ENCODE measurements at places on chromosomes 16 and 17. TPM values are rescaled to one million over a fixed set of nuclear protein-coding genes. Genes with fewer than 3 reads are reported as not detected.

DNA sequence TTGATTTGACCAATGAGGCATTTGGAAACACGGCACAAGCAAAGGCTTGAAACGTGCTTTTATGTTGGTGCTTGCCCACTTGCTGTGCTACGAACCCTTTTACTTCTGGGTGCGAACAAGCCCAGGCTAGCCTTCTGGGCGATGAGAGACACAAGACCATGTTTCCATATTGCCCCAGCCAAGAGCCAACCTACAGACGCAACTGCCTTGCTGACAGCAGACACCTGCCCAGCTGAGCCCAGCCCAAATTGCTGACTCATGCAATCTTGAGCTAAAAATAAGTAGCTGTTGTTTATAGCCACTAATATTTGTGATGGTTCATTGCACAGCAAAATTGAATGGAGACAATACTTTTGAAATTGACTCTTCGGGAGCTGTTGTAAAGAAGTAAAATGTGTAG lies 464.5 kb downstream of the WWOX start:
- no peak for DNase-seq

GRCh38 chr17:58313815-58314705 lies 14.5 kb downstream of the TSPOAP1 start:
- DNase-seq = no peak

DNA sequence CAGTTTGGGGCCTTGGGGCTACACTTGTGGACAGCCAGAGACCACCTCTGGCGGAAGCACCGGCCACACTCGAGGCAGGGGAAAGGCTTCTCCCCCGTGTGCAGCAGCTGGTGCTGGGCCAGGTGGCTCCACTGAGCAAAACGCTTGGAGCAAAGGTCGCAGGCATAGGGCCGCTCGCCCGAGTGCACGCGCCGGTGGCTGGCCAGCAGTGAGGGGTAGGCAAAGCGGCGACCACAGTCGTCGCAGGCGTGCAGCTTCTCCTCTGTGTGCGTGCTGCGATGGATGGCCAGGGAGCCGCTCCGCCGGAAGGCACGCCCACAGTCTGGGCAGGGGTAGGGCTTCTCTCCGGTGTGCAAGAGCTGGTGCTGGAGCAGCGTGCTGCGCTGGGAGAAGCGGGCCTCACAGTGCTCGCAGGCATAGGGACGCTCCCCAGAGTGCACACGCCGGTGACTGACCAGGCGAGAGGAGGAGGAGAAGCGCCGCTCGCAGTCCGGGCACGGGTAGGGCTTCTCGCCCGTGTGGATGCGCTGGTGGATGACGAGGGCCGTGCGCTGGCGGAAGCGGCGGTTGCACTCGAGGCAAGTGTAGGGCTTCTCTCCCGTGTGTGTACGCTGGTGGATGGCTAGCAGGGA lies 5.8 kb downstream of the ZNF689 start:
- no peak for DNase-seq

- no peak for DNase-seq
These were observed 30.4 kb upstream of the DHX8 start for GRCh38 chr17:43453331-43453812.

DNA sequence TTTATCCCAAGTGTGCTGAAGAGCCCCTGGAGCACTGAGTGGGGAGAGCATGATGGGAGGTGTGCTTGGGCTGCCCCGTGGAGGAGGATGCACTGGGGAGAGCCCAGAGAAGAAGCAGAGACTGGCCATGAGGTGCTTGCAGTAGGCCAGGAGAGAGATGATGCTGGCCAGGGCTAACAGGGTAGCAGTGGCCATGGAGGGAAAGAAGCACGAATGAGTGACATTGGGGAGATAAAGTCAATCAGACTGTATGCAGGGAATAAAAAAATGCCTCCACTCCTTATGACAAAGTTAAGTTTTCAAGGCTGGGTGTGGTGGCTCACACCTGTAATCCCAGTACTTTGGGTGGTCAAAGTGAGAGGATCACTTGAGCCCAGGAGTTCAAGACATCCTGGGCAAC lies 5.4 kb upstream of the TMEM220 start:
- no peak for DNase-seq

DNA sequence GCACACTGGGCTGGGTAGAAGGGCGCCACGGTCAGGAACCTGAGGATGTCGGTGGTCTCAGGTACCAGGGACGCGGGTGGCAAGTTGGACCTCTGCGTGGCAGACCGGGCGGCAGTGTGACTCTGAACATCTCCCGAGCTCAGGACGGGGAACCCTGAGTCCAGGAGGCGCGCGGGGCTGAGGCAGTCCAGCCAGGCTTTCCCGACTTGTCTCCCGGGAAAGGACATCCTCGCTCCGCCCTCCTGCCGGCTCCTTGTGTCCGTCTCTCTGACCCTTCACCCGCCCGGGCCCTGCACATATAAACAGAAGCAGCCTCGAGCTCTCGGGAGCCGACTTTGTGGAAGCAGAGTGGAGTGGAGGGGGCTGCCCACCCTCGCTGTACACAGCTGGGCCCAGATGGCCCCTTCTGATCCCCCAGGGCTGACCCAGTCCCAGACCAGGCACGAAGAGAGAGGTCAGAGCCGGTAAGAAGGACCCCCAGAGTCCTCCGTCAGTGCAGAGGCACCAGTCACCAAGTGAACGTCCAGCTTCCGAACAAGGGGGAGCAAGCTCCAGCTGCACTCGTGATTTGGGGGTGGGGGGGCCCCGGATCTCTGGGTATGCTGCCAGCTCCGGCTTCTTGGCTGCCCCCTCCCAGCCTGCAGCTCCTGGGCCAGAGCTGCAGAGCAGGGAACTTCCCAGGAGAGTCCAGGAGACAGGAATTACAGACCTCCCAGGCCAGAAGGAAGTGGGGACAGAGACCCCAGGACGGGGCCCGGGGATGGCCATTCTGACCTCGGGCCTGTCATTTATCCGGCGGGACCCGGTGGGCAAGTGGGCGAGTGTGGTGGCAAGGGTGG lies 8.5 kb upstream of the P2RX1 start:
- no peak for DNase-seq

- DNase-seq = peak; percentile 46
These were observed 3.4 kb upstream of the ZNF385C start for GRCh38 chr17:42101513-42102292.

GRCh38 chr16:89409161-89409711 lies 81.1 kb downstream of the ANKRD11 start:
- peak; percentile 43 for DNase-seq

GRCh38 chr17:40059729-40060475 lies 2.9 kb upstream of the THRA start:
- no peak for DNase-seq

- DNase-seq = no peak
These were observed 25.3 kb downstream of the KLHDC4 start for GRCh38 chr16:87740441-87740840.

DNA sequence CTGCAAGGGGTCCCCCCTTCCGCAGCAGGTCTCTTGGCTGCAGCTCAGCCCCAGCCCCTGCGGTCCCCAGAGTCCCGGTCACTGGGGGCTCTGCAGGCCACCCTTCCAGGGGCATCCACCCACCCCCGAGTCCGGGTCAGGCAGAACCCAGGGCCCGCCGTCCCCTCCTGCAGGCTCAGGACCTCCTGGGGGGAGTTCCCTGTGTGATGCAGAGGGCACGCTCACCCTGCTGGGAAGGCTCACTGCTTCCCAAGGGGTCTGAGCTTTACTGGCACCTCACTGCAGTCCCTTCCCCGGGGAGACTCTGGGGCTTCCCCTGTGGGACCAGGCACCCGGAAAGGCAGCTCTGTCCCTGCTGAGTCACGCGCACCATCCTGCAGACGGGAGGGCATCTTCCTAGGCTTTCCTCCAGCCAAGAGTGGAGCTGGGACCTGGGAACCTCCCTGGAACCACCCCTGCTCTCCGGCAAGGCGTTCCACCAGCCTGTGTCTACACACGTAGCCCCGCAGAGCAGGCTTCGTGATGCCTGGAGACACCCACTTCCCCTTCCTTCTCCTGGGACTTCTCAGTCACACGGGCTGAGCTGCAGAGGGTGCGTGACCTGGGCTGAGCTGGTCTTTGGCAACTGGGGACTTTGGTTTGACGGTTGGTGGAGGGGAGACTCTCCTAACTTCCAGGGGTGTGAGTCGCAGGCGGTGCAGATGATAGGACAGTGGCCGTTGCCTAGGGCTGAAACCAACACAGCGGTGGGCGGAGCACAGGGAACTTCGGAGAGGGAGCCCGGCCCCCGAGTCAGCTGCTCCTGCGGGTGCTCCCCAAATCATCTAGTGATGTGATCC lies 23.4 kb downstream of the SLC25A10 start:
- no peak for DNase-seq

GRCh38 chr17:17565471-17566339 lies 25.8 kb downstream of the PEMT start:
- DNase-seq = no peak

DNA sequence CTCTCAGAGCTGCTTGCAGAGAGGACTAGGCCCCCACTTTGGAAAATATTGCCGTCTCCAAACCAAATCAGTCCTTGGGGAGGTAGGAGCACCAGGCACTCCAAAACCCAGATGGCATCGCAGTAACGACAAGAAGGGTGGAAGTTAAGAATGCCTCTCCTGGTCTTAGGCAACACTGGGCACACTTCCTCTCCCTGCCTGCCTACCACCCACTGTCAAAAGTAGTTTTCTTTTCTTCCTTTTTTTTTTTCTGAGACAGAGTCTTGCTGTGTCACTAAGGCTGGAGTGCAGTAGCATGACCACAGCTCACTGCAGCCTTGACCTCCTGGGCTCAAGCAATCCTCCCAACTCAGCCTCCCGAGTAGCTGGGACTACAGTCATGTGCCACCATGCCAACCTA lies 47.2 kb downstream of the SRL start:
- DNase-seq = no peak

DNA sequence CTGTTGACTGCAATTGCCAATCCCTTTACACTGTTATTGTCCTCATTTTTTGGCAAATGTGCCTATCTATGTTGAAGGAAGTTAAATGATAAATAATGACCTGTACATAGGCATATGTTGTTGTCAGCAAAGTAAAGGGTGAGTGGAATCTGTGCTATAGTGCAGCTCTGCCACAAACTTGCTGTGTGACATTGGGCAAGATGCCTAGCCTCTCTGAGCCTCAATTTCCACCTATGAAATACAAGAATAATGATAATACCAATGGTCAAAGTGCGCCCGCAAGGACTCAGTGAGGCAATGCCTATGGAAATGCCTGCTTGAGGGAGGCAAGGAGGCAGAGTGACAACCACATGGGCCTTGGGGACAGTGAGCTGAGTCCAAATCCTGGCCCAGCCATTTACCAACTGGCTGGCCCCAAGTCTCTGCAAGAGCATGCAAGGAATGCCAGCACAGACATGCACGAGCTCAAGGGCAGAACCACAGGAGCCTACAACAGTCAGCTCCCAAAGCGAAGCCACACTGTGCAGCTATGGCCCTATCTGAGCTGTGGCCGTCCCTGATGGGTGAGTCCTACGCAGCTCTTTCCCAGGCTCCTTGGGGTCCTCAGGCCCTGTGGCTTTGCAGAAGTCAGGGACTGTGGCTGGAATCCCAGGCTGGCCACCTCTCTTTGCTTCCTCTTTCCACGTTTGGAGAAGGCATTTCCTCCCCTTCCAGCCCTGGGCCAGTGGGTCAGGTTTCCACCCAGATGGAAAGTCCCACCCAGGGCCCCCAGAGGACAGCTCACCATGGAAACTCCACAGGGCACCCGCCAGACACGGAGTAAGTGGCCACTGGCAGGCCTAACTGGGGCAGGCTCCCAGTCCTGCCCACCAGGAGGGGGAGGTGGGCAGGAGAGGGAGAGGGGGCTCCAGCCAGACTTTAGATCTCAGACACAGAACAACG lies 82.1 kb downstream of the ZNF423 start:
- no peak for DNase-seq

DNA sequence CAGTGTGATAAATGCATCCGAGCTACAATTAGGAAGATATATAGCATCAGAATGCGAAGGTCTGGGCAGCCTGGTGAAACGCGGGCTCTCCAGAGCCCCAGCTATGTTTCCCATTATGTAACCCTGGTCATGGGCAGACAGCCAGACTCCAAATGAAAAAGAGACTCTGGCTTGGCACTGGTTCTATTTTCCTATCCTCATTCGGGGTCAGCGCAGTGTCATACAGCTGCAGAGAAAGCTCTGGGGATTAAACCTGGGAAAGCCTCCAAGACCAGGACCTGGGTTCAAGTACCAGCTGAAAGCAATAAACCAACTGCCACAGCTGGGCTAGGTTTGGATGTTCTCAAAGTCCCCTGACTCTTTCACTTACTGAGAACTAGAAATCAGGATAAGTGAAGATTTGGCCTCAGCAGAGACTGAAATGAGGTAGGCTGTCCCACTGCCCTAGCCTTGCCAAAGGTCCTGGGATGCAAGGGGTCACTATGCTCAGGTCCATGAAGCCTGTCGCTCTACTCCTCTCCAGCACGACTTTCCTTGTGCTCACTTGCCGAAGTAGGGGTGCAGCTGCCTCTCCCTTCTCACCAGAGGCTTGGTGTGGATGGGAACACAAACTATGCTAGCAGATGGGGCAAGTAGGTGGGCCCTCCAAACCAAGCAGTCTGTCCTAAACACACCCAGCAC lies 123.8 kb downstream of the SMG6 start:
- no peak for DNase-seq

PRKCB gene
- 69.0 TPM for total RNA-seq

HS3ST4 gene
- total RNA-seq = not detected

OR1E1 gene
- not detected for total RNA-seq

HOXB3 gene
- total RNA-seq = 3.8 TPM

RNF222 gene
- total RNA-seq = not detected

KRT36 gene
- total RNA-seq = not detected

All from activated T-helper 2 cell treated with anti-CD3 and anti-CD28 coated beads, Interferon-gamma antibody, Interleukin-2, Interleukin-4, amounts not matched to agents 10 μg/mL and 5 μg/mL and 100 μg/mL, durations not matched to agents 14 hours and 24 hours and 36 hours (primary cell).